Right renal cortex interstitium (tissue), 3 donors: ENCODE measurements at places on chromosomes 5 and 9. TPM values are rescaled to one million over a fixed set of nuclear protein-coding genes. Genes with fewer than 3 reads are reported as not detected.

PRDM9 gene
- polyA plus RNA-seq: not detected

CCL27 gene
- polyA plus RNA-seq: 0.50 TPM

PCDHA9 gene
- polyA plus RNA-seq: 0.03 TPM

SPINK9 gene
- 0.42 TPM for polyA plus RNA-seq

ANKRD31 gene
- 0.49 TPM for polyA plus RNA-seq

PCDHGB3 gene
- polyA plus RNA-seq: 1.4 TPM

SH2D3C gene
- polyA plus RNA-seq: 12.6 TPM

ABO gene
- 18.7 TPM for polyA plus RNA-seq

CCL28 gene
- 4.4 TPM for polyA plus RNA-seq

PROB1 gene
- 1.7 TPM for polyA plus RNA-seq
